ENCODE measurements at places on chromosomes 3 and 15.

DNA sequence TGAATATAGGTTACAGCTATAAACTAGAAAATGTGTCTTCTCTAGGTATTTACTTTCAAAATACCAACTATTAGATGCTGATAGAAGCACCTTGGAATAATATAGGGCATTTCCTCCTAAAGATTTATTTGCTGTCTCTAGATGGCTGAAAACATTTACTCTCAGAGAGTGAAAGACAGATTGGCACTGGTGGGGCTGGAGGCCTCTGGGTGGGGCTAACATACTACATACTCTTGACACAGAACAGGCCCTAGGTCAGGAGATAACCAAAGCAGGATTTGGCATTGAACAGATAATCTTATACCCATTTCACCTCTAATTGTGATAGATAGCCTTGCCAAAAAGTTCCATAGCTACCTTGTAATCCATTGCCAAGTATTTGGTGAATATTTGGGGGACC is 253.3 kb upstream of the TBC1D5 start:
- DNase-seq, result no peak

GRCh38 chr3:160665231-160665630 is 11.7 kb upstream of the ARL14 start:
- no peak for DNase-seq

DNA sequence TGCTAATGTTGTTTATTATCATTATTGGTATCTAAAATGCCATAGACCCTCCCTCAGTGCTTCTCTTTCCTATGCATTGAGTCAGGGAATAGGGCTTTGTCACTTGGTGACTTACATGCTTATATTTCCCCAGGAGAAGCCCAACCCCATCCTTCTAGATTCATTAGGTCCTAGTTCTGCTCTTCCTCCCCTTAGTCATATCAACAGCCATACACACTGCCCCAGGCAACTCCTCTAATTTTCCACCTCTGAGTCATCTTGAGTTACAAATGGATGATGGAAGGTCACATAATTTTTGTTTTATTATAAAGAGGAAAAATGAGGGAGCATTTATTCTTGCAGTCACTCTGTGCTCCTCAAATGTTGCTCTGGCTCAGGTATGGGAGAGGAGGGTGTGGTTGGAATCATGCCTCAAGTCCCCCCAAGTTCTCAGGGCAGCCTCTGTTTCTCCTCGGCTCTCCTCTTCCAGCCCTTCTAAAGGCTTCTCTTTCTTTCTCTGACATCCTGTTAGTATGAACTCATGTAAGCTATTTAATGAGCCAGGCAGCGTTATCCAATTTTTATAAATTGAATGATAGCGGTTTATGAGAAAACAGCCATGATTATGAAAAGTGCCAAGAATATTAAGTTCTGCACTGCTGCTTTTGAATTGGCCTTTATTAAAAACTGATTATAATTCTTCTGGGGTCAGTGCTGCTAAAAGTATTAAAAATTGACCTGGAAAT is 45.6 kb upstream of the FSTL1 start:
- no peak for DNase-seq

GRCh38 chr3:42133500-42134298 is 42.5 kb downstream of the TRAK1 start:
- no peak for DNase-seq

- DNase-seq, result no peak
Measured at GRCh38 chr3:1172644-1173043, 79.8 kb downstream of the CNTN6 start.

GRCh38 chr3:169545606-169546005 is 117.9 kb downstream of the MECOM start:
- DNase-seq, result no peak

- DNase-seq, result no peak
Measured at GRCh38 chr15:42218953-42219592, 11.0 kb upstream of the VPS39 start.

GRCh38 chr3:25354071-25354470 is 74.0 kb upstream of the RARB start:
- DNase-seq, result no peak

- DNase-seq, result no peak
Measured at GRCh38 chr3:1908651-1909445, 189.8 kb upstream of the CNTN4 start.

GRCh38 chr15:67184208-67184925 is 70.1 kb downstream of the AAGAB start:
- no peak for DNase-seq

- no peak for DNase-seq
Measured at GRCh38 chr3:88123526-88123925, 26.2 kb upstream of the C3orf38 start.

GRCh38 chr3:8509961-8510360 is 8.3 kb downstream of the LMCD1 start:
- DNase-seq, result no peak

- no peak for DNase-seq
Measured at GRCh38 chr3:125050488-125051090, 5.2 kb downstream of the HEG1 start.

DNA sequence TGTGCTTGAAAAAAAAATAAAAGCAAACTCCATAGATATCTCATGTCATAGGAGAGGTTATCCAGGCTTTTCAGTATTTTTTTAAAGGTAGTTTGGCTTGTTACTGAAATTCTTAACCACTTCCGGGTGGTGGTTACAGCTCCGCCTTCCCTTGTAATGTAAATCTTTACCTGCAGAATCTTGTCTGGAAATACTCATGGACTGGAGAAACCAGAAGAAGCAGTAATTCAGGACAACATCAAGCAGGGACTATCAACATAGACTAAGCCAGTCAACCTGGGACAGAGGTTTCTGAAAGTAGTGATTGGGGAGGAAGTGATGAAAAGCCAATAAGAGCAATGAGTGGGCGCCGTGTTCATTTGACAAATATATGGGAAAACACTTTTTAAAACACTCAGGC is 78.9 kb upstream of the SKOR1 start:
- DNase-seq, result no peak

GRCh38 chr3:119293105-119293870 is 895 bp upstream of the ARHGAP31 start:
- no peak for DNase-seq

GRCh38 chr15:32885713-32886112 is 167.9 kb downstream of the GREM1 start:
- DNase-seq, result no peak

DNA sequence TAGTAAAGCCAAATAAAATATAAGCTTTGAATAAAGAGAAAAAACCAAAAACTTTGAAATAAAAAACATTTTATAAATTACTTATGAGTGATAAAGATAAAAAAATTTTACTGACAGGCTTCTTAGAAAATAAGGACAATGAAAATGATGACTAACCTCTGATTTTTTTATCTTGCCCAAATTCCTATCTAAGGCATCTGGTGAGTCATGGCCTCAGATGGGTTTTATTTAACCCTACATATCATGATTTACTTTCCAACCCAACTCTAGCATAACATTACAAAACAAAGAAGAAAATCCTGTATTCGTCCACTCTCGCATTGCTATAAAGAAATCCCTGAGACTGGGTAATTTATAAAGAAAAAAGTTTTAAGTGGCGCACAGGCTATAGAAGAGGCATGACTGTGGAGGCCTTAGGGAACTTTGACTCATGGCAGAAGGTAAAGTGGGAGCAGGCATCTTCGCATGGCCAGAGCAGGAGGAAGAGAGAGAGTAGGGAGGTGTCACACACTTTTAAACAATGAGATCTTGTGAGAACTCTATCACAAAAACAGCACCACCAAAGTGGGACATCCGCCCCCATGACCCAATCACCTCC is 152.1 kb downstream of the NEK10 start:
- DNase-seq, result no peak

GRCh38 chr15:82972990-82973389 is 13.0 kb upstream of the RAMAC start:
- no peak for DNase-seq

DNA sequence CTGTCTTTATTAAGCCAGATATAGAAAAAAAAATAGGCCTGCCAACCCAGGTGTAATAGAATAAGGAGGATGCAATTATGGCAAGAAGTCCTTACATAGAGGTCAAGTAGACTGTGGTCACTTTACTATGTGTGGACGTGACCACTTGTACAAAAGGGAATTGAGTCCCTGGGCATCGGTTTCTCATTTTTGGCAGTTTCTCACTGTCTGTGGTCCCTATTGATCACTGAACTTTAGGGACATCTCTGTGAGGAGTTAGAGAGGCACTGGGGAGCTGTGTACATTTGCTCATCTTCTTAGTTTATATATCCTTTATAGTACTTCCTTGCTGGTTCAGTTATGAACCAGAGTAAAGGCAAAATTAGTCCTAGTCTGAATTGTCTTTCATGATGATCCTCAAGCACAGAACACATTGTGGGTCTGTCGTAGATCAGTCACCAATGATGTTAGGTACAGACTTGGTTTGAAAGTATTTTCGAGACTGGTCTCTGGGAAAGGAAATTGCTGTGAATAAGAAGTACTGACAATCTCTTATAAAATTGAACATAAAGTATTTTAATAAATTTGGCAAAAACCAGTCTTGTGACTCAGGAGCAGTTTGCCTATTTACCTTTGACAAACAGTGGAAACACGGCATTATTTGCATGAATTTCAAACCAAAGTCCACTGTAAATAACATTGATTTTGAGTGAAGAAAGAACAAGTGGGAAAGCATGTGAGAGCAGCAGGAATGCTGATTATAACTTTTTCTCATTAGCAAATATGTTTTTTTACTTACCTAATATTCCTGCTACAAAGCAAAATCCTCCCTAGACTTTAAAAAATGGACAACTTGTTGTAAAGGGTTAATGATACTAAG is 218.9 kb upstream of the DPH6 start:
- no peak for DNase-seq

- no peak for DNase-seq
Measured at GRCh38 chr3:30470496-30470895, 135.9 kb upstream of the TGFBR2 start.

DNA sequence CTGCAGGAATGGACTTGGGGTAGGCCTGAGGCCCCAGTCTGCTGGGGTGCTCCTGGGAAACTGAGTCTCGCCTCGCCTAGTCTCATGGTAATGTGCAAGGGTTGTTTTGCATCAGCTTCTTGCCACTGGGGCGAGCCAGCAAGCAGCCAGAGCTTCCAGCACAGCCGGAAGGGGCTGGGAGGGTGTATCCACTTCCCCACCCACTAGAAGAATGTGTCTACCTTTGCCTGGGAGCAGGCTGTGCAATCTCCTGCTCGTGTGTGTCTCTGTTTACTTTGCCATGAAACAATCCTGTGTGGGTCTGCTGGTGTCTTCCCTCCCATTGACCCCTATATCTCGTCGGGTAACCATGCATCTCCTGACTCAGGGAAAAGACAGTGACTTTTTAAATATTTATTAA is 21.8 kb upstream of the ERICH6 start:
- DNase-seq, result no peak

DNA sequence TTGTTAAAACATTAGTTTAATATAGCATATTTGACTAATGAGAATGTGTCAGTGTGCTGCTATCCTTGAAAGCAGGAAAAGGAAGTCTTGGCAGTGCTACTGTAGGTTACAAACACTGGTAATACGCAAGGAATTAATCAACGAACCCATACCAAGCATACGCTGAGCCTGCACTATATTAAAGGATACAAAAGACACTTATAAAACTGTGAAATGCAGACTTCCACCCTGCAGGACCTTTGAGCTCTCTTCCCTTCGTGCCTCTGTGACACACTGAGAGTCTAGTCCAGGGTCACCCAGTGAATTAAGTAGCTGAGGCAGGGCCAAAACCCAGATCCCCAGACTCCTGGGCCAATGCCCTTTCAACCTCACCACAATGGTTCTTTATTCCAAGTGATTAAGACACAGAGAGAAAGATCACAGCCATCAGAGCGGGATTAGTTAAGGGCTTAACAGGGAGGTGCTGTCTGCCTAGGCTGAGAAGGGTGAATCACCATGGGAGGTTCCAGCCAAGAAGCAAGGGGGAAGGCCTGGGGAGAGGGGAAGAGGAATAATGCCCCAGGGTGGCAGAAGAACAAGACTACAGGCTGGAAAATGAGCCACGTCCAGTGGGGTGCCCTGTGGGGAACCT is 6.8 kb downstream of the ANXA2 start:
- DNase-seq, result no peak

GRCh38 chr3:120227710-120228347 is 57.2 kb downstream of the GPR156 start:
- no peak for DNase-seq

- DNase-seq, result no peak
Measured at GRCh38 chr3:105397974-105398373, 31.3 kb downstream of the ALCAM start.

- DNase-seq, result no peak
Measured at GRCh38 chr3:133901083-133901482, 5.4 kb upstream of the RAB6B start.

DNA sequence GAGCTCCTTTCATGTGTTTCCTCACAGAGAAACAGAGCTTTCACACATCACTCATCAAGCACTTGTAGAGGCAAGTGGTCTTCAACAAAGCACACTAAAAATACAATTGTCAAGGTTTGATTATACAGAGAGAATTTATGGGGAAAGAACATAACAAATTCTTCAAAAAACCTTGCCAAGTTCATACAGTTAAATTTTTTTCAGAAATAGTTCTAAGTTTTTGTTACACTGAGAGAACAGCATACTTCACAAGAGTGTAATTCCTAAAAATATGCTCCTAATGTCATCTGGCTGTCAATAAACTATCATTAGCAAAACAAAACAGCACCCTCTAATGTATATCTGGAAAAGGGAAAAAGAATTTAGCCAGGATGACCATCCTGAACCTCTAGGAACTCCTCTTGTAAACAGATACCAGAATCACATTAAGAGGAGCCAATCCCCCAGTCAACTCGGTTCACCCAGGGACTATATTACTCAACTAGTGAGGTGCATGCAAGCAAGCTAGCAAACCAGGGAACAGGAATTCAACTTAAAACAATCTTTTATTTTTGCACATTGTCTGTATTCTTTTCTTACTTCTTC is 63.3 kb downstream of the RAD18 start:
- no peak for DNase-seq

GRCh38 chr3:34264337-34265041 is 466.1 kb downstream of the PDCD6IP start:
- DNase-seq, result no peak

DNA sequence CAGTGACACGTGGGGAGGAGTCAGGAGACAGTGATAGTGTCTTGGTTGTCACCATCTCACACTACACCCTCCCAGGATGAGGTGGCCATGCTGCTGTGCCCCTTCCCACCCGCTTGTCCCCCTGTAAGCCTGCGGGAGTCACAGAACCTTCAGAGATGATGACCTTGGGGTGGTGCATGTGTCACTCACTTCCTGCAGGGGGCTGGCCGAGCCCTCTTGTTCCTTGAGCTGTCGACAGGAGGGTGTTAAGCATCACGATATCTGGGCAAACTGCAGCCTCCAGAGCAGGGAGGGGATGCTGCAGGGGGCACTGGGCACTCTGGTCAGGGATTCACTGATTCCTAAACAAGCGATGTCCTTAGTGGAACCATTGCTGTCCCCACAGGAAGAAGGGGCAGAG is 27.7 kb downstream of the FAH start:
- DNase-seq, result no peak

Measured in activated CD8-positive, alpha-beta memory T cell treated with anti-CD3 and anti-CD28 coated beads for 48 hours (primary cell).